ENCODE measurements at places on chromosomes 12 and 14.

- DNase-seq: no peak
These were observed 58.7 kb downstream of the SSH1 start for GRCh38 chr12:108798551-108799221.

DNA sequence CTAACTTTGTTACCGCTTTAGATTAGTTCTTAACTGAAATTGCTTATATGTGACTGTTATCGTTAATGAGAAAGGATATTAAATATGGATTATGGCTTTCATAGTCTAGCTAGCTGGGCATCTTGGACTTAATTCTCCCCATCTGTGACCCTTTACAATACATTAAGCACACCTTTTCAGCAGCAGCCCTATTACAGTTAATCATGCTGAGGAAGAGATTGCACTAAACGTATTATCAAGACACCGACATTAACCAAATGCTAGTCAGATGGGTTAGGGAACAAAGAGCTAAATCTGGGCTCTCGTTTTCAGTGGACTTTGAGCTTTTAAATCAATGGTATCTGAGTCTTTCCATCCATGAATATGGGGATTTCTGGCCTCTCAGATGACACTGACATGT is 447.5 kb upstream of the DCN start:
- no peak for DNase-seq

DNA sequence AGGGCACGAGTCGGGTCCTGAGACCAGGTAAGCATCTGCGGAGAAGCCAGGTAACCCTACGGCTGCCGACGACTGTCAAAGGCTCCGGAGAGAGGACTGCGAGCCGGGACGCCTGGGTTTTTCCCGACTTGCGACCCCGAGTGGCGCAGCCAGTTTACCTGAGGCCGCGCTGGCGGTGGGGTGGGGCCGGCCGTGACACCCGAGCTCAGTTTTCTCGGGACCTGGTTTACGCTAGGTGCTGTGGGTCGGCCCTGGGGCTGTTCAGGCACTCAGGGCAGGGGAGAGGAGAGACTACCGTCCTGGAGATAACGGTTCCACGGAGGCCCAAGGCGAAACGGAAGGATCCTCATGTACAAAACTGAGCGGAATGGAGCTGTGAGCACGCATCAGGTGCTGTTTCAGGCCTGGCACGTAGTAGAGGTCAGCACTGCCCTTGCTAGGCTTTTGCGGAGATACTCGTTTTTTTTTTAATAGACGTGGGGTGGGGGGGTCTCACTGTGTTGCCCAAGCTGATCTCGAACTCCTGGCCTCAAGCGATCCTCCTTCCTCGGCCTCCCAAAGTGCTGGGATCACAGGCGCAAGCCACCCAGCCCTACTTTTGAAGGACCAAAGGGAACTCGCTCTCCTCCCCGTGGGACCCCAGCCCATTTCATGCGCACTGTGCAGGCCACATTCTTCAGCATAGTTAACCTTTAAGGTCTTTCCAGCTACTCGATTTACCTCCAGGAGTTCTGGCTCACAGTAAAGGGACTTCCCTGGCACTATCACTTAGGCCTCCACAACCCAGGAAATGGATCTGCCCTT is 471 bp downstream of the MTRFR start:
- DNase-seq: no peak

- DNase-seq: no peak
These were observed 216.5 kb upstream of the BTG1 start for GRCh38 chr12:92362126-92362525.

DNA sequence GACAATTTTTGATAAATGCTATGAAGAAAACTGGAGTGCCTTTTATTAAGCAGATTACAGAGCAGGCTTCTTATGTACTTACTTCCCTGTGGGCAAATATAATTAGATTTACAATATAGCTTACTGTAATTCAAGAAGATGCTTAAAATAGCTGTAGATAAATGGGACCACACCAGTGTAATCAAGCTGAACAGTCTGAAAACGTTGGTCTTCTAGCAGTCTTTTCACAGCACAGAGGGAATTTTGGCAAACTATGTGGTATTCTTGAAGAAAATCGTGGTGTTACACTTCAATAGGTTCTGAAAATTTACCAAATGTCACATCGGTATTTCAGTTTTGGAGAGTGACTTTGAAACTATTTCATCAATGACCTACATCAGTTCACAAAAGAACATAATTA is 47.7 kb downstream of the SLC16A7 start:
- no peak for DNase-seq

- no peak for DNase-seq
These were observed 173.3 kb downstream of the PPM1H start for GRCh38 chr12:62761658-62762057.

- DNase-seq: no peak
These were observed 29.4 kb upstream of the PLEKHG3 start for GRCh38 chr14:64674829-64675228.

GRCh38 chr14:99258876-99259726 is 12.9 kb downstream of the BCL11B start:
- no peak for DNase-seq

- no peak for DNase-seq
These were observed 92.4 kb upstream of the TMEM260 start for GRCh38 chr14:56487090-56487667.

DNA sequence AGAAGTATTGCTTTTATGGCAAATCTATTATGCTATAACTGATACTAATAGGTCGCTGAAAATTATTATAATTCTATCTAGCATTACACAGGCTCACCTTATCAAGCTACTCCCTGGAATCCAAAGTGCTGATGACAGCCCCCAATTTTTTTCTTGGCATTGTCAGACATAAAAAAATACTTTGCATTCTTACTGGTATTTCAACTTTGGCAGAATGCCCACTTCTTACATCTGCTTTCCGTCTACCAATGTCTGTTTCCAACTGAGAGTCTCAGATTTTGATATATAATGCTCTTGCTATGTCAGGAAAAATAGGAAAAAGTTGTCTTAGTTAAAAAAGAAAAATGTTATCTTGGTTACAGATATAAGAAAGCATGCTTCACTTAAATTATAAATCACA is 615.4 kb downstream of the C12orf50 start:
- DNase-seq: no peak

GRCh38 chr14:101781240-101782061 is 19.9 kb downstream of the PPP2R5C start:
- DNase-seq: peak; percentile 13

DNA sequence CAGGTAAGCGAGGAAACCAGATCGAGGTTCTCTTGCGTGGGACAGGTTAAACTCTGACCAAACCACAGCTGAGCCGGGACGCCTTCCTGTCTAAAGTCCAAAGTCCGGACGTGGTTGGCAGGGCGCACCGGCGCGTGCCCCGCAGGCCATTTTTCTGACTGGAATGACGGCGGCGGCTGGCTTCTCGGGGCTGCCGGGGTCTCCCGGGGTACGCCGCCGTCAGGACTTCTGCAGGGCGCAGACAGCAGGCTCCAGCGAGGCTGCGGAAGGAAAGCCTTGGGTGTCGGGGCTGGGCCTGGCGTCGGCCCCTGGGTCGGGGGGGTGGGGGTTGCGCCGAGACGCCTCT is 32.8 kb downstream of the MIA2 start:
- no peak for DNase-seq

GRCh38 chr12:98466640-98467400 is 48.6 kb upstream of the TMPO start:
- DNase-seq: no peak

- no peak for DNase-seq
These were observed 1.4 kb upstream of the ARID2 start for GRCh38 chr12:45727980-45728629.

GRCh38 chr12:102465762-102466560 is 14.4 kb downstream of the IGF1 start:
- no peak for DNase-seq

- DNase-seq: no peak
These were observed 7.7 kb downstream of the DAZAP2 start for GRCh38 chr12:51246254-51246853.

DNA sequence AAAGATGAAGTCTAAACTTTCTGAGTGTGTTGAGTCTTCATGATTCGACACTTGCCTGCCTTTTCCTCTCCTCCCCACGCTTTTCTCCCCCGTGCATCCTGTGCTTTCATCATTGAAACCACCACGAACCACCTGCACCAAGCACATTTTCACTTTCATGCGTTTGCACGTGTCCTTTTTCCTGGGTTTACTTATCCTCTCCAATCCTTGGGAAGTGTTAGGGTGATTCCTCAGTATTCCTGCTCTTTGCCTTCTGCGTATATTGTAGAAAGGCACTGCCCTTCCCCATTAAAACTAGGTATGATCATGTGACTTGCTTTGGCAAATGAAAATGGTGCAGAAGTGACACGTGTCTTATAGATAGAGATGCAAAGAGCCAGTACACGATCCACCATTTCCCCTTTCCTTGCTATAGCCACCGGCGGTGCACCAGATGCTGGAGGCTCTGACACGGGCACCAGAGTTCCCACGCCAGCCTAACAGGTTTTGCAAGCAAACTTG is 106.6 kb downstream of the BRMS1L start:
- DNase-seq: no peak

DNA sequence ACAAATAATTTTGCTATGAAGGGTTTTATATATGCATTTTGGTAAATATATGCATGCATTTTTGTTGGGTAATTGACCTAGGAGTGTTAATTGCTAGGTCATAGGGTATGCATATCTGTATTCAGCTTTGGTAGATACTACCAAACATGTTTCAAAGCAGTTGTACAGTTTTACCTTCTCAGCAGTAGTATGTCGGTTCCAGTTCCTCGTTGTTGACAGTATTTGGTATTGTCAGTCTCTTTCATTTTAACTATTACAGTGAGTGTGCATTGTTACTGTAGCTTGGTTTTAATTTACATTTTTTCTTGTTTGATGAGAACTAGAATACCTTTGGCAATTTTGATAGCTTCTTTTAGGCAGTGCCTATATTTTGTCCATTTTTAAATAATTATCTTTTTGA is 98.9 kb downstream of the ARID2 start:
- no peak for DNase-seq

GRCh38 chr12:29026419-29026818 is 122.7 kb upstream of the FAR2 start:
- no peak for DNase-seq

GRCh38 chr12:114933428-114934160 is 249.6 kb upstream of the TBX3 start:
- DNase-seq: no peak

- DNase-seq: no peak
These were observed 463.9 kb downstream of the GALC start for GRCh38 chr14:87529081-87529480.
